ENCODE measurements at places on chromosomes 3 and 15.

DNA sequence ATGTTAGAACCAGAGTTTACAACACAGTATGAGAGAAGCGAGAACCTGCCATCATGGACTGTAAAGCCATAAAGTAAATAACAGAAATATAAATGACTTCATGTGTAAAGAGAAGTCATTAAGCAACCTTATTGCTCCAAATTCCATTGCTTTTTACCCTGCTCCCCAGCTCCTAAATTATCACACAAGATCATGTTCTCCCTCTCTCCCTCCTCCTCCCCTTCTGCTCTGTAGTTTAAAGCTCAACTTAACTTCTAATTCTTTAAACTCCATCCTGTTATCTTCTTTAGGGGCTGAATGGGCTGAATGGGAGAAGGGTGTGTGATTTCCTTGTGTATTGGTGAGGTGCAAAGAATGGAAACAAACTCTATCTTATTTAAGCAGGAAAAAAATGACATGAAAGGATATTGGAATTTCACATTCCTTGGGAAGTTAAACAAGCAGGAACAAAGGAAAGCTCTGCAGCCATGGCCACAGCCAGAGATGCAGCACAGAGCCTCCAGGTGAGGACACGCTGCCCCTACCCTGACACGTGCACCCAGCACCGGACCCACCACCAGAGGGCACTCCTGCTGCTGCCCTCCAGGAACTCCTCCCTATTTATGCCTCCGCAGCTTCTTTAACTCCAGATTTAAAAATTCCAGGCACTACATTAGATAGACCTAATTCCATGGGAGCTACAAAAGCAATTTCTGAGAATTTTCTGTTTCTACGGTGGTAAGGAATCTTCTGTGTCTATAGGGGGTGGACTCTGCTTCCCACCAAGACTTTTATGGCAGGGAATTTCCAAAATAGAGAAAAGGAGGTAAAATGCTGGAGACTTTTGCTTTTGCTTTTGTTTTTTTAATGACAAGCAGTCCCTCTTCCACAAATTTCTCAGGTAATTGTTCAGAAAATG is 76.9 kb upstream of the ABI3BP start:
- peak; percentile 61 for DNase-seq

DNA sequence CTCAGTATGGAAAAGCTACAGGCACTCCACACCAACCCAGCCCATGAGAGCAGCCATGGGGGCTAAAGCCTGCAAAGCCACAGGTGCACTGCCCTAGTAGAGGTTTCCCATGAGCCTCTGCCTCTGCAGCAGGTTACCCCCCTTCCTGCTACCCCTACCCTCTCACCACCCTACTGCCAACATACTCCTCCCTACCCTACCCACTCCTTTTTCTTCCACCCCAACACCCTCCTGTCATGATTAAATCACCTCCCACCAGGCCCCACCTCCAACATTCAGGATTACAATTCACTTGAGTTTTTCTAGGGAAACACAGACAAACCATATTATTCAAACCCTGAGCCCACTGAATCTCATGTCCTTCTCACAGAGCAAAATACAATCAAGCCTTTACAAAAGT is 88.4 kb downstream of the LMLN start:
- DNase-seq, result no peak

DNA sequence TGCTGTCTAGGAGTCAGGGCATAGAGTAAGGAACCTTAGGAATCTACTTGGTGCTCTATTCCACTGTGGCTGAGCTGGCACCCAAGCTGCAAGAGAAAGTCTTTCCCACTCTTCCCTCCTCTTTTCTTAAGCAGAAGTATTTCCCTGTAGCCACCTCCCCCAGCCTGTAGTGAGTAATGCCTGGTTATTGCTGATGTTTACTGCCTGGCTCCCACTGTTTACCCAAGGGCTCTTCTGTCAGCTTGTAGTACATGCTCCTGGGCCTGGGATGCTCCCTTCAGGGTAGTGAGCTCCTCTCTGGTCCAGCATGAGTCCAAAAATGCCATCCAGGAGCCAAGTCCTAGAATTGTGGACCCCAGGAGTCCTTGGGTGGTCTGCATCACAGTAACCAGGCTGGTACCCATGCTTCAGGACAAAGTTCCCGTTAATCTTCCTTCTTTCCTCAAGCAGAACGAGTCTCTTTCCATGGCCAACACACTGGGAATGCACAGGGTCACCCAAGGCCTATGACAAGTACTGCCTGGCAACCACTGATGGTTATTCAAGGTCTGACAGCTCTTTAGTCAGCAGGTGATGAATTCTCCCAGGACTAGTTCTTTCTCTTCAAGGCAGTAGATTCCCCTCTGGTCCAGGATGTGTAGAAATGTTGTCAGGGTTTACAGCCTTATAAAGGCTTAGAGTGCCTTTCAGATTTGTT is 17.6 kb downstream of the GALK2 start:
- DNase-seq, result no peak

- DNase-seq, result no peak
These were observed 15.9 kb downstream of the CHL1 start for GRCh38 chr3:212432-212831.

DNA sequence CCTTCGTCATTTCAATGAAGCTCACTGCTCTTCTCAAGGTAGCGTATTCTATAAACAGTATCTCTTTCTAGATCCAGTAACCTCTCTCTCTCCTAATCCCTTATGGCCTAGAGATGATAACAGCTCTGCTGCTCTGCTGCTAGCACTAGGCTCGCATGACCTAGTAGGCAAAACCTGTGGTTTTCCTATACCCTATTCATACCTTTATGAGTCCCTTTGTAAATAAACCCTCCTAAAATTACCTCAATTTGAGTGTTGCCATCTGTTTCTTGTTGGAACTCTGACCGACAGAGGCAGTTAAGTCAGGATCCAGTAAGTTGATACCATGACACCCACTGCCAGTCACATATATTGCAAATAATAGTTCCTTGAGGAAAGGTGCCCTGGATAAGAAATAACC is 7.3 kb downstream of the CCDC14 start:
- DNase-seq, result no peak

- no peak for DNase-seq
These were observed 648.8 kb upstream of the KCNMB2 start for GRCh38 chr3:177887475-177887874.

DNA sequence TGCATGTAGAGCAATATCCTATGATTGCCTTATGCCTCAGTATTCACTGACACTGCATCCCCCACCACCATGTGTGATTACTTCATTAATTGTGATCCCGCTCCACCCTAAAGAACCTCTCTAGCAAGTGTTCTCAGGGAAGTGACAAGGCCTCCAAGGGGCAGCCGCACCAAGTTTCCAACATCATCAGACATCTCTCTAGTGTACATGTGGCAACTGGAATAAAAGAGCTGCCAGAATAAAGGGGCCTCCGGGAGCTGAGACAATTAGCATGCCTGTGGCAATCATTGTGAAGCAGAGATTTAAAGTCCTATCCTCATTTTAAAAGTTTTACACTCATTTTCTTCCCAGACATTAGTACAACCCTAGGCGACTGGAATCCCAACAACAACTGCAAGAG is 902.1 kb upstream of the SEMA6D start:
- no peak for DNase-seq

GRCh38 chr15:52635908-52636307 is 43.3 kb downstream of the ATOSA start:
- DNase-seq, result no peak

- DNase-seq, result no peak
These were observed 117.9 kb downstream of the LIPC start for GRCh38 chr15:58549785-58550074.

DNA sequence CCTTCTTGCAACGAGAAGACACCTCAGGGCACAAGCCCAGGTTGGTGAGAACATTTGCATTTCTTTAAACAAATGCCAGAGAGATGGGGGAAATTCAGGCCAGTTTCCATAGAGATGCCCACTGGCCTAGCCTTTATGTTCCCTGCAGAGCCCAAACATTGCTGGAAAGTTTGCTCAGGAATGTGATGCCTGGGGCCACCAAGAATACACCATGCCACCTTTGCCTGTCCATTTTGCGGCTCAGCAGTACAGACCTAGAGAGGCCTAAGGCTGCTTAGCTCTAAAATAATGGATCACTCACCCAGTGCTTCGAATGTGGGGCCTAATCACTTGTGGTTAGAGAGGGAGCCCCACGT is 210.0 kb downstream of the RPLP1 start:
- DNase-seq, result no peak

- DNase-seq, result peak; percentile 43
These were observed 23.8 kb upstream of the TRAK1 start for GRCh38 chr3:42067326-42067725.

DNA sequence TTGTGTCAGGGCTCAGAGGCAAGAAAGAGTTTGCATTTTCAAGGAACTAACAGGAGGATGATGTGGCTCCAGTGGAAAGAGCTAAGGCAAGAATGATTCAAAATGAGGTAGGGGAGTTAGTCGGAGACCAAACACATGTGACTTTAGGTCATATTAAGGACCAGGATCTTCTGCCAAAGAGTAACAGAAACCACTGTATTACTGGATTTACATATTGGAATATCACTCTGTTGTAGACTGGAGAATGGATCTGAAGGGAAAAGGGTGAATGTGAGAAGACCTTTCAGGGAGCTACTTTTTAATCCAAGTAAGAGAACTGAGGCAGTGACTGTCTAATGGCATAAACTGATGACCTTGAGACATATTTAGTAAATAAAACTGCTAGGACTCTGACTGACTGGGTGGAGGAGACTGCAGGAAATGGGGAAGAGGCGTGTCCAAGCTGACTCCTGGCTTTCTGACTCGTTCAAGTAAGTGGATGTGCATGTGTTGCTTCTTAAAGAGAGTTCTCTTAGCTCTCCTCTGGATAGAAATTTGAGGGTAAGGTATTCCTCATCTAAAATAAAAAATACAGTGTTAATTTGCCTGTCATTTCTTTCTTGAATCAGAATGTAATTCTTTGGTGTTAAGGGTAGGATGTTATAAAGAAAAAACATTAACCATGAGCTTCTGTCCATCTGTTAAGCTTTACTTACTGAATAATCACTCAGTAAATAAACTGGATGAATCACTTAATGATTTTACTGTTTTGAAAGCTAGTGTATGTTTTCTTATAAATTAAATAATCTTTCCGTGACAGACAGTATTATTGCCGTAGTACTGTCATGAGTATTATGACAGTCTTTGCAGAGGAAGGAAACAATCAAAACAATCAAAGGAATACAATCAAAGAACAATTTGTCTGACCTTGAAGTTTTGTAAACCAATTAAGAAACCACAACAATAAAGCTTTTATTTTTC is 58.3 kb upstream of the CFAP20DC start:
- DNase-seq, result no peak

GRCh38 chr3:65168547-65168946 is 480.7 kb upstream of the ADAMTS9 start:
- no peak for DNase-seq

GRCh38 chr15:38538328-38539007 is 26.1 kb downstream of the RASGRP1 start:
- no peak for DNase-seq

- DNase-seq, result no peak
These were observed 530.0 kb downstream of the MECOM start for GRCh38 chr3:169133178-169134161.

DNA sequence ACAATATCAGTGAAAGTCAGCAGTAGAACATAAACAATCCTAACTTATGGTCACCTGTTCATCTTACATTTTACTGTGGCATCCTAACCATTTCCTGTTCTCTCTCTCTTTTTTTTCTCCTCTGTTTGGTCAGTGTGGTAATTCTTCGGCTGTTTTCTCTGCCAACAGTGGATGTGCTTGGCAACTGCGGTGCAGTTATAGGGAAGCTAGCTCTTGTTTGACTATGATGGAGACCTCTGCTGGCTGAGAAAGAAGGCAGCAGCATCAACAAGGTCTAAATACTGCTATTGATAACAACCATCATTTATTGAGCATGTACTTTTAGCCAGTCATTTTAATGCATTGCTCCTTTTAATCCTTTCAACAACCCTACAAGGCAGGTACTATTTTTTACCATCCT is 723 bp upstream of the DRD3 start:
- no peak for DNase-seq

- no peak for DNase-seq
These were observed 5.6 kb downstream of the HLTF start for GRCh38 chr3:149080699-149081091.

DNA sequence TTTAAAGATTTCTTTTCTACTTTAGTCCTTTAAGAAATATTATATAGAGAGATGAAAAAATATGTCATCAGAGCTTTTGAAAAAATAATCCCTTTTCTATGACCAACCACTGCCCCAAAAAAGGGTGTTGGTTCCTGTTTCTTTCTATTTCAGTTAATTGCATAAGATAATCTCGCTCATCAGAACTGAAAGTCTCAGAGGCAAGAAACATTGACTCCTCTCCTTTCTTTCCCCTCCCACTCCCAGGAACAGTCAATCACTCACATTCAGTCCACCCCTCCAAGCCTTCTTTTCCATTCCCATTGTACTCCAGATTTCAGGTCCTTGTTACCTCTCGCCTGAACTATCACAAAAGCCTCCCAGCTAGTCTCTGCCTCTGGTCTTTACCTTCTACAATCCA is 153.7 kb upstream of the ABI3BP start:
- DNase-seq, result no peak

DNA sequence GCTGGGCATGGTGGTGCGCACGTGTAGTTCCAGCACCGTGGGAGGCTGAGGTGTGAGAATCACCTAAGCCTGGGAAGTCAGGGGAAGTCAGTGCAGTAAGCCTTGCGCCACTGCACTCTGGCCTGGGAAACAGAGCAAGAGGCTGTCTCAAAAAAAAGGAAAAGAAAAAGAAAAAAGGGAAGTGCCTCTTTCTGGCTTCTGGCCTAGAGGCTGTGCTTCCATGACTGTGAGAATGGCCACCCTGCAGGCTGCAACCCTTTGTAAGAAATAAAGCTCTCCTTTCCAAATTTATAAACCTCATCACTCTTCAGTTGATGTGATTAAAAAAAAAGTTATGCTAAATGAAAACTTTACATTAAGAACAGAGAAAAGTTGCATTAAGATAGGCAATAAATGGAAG is 774.3 kb downstream of the TUSC7 start:
- DNase-seq, result no peak

- DNase-seq, result peak; percentile 82
These were observed 74.7 kb downstream of the RASA2 start for GRCh38 chr3:141561426-141562034.

DNA sequence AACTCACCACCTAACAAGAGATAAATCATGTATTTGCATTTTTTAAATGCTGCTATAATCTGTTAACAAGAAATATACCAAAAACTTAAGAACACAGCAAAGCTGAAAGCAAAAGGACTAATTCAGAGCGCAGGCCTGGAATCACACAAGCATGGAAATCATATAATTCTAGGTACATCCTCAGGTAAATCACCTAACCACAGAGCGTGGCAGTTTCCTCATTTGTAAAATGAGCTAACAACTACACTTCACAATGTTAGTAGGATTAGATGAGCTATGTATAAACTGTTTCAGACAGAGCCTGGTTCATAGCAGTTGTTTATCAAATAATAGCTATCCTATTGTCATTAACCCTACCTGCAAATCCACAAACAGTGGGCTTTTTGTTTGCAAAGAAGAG is 146.4 kb downstream of the ERC2 start:
- no peak for DNase-seq

GRCh38 chr3:68006646-68007045 is 352.2 kb upstream of the SUCLG2 start:
- DNase-seq, result no peak

DNA sequence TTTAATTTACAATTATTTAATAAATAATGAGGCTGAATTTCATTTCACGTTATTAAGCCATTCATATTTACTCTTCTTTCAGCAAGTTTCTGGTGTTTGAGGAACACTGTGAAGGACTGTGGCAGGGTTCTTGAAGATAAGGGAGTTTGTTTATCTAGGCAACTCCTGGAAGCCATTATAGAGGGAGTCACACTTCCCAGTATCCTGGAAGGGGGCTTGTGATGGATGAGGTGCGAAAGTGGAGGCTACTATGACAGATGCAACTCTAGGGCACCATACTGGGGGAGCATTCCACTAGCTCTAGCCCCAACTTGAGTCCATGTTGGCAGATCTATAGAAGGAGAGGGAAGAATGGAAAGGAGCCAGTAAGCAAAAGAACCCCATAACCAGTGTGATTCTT is 14.4 kb downstream of the CNOT10 start:
- no peak for DNase-seq
